Naive B cell (primary cell): ENCODE measurements at places on chromosomes 16 and 17. TPM values are rescaled to one million over a fixed set of nuclear protein-coding genes. Genes with fewer than 3 reads are reported as not detected.

IL21R gene
- polyA plus RNA-seq = 57.5 TPM

ARHGAP23 gene
- polyA plus RNA-seq = not detected

ENGASE gene
- polyA plus RNA-seq = 3.1 TPM

NRN1L gene
- not detected for polyA plus RNA-seq

BRIP1 gene
- polyA plus RNA-seq = 0.82 TPM

FOXC2 gene
- not detected for polyA plus RNA-seq

PYY gene
- not detected for polyA plus RNA-seq

TBC1D28 gene
- polyA plus RNA-seq = not detected

CLEC18C gene
- not detected for polyA plus RNA-seq

SNX20 gene
- 41.7 TPM for polyA plus RNA-seq

BRD7 gene
- polyA plus RNA-seq = 24.5 TPM

GCGR gene
- polyA plus RNA-seq = not detected

TBX6 gene
- 0.41 TPM for polyA plus RNA-seq

C1QTNF1 gene
- polyA plus RNA-seq = not detected
